ENCODE measurements at places on chromosomes 2 and 18.

- DNase-seq, result no peak
Measured at GRCh38 chr2:210971431-210971830, 415.0 kb downstream of the CPS1 start.

- no peak for DNase-seq
Measured at GRCh38 chr2:72023678-72024390, 123.8 kb downstream of the CYP26B1 start.

DNA sequence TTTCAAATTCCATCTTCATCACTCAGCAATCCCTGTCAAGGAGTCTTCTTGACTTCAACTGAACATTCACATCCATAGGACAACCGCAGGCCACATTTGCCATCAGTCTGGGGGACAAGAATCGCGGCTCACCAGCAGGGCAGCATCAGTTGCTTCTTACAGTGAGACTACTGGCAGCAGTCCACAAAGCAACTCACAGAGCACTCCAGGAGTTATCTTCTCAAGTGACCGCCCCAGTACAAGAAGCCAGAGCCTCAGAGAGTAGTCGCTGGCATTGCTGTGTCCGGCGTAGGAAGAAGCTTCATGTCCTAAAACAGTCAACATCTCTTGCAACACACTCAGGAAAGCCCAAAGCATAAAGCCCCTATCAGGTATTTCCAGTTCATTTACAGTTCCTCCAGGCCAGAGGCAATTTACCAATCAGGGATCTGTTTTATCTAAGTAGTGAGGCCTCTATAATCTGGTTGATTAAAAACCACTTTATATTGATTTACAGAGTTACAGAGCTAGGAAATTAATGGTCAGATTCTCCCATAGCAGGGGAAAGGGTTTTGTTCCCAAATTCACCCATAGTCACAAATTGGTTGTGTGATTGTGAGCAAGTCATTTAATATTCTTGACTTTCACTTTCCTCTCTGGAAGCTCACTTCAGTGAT lies 177.3 kb downstream of the NBAS start:
- DNase-seq, result no peak

- no peak for DNase-seq
Measured at GRCh38 chr18:29181151-29181901, 1004.4 kb upstream of the CDH2 start.

GRCh38 chr18:65409261-65409660 lies 341.6 kb upstream of the CDH7 start:
- DNase-seq, result no peak

GRCh38 chr2:116109471-116109870 lies 1667.0 kb downstream of the DPP10 start:
- no peak for DNase-seq

- peak; percentile 42 for DNase-seq
Measured at GRCh38 chr2:33069894-33070651, 123.3 kb downstream of the LTBP1 start.

GRCh38 chr2:207960090-207960489 lies 65.2 kb downstream of the PLEKHM3 start:
- DNase-seq, result no peak

- DNase-seq, result no peak
Measured at GRCh38 chr2:53455094-53455493, 312.5 kb upstream of the CHAC2 start.

GRCh38 chr2:220452561-220452960 lies 825.1 kb downstream of the SLC4A3 start:
- DNase-seq, result no peak

GRCh38 chr2:113116100-113116958 lies 11.1 kb upstream of the IL1RN start:
- no peak for DNase-seq

DNA sequence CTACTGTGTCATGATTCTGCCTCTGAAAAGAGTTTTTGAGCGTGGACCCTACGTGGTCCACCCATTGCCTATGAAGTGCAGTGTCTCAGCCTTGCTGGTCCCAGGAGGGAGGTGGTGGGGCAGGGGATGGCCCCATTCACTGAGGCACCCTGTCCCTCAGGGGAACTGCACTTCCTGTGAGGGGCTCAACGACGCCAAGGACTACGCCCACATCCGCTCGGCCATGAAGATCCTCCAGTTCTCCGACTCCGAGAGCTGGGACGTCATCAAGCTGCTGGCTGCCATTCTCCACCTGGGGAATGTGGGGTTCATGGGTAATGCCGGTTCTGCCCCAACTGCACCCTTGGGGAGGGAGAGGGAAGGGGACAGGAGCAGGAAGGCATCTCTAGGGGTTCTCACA lies 42.5 kb downstream of the MYO7B start:
- no peak for DNase-seq

DNA sequence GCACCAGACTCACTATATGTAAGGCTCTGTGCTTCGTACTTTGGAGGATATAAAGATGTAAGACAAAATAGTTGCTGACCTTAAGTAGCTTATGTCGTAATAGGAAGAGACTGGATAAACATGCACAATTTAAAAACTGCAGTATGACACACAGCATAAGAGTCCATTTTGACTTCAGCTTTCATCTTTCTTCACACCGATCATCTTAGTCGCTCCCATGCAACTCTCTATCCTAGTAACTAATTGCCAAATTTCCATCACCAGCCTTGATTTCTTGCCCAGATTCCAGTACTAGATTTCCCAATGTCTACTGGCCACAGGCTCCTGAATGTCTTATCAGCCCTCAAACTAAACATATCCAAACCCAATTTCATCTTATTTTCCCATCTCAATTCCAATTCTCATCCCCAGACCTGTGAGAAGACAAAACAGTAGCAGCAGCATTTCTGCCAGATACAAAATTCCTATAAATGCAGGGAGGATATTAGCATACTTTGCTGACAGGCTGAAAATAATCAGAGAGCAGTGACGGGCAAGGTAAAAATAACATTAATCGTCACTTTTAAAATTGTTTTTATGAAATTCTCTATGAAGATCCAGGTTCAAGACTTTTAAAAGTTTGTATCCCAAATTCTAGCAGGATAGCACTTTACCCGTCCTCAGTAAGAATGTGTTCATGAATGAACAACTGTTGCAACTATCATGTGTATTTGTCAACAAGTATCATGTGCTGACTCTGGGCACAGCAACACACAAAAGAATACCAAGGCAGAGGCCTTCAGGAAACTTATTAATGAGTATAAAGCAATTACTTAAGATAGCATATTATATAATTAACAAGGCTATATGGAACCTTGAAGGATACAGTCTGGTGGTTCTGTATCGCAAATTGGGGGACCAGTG lies 42.2 kb downstream of the KIDINS220 start:
- DNase-seq, result no peak

DNA sequence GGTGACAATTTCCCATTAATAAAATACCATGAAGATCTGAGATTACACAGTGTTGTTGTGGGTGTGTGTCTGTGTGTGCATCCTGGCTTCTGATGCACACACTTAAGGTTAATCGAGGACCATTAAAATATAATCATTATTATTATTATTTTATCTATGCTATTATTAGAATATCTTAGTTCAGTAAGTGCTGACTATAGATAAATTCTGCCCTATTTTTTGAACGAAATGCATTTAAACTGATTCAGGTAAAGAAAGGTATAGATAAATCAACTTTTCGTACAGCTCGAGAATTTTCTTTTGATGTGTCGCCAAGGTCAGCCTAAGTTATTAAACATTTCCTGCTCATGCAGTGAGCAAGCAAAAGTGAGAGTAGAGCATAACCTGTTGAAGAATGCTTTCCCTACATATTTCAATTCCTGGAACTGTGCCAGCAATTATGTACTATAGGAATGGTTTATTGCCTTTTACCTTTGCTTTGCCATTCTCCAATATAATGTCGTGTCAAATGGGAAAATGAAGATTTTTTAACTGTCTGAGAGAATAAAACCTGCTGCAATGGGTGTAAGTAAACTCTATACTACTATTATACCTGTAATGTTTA lies 25.8 kb downstream of the KCNJ3 start:
- no peak for DNase-seq

- DNase-seq, result no peak
Measured at GRCh38 chr2:219049282-219049681, 8.0 kb upstream of the CFAP65 start.

DNA sequence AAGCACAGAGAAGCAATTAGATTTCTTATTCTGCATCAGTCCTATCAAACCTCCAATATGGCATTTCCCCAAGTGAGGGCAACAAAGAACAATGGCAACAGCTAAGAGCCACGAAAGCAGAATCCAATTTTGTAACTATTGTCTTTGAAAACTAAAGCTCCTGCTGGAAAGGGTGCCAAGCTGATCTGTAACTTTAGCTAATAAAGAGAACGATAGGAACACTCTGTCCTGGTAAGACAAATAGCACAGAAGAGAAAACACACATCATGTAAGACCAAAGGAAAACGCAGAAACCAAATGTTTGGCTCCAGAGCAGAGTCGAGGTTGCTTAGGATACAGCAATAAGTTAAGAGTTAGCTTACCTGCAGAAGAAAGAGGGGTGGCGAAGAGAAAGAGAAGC lies 160.5 kb downstream of the STK39 start:
- DNase-seq, result no peak

DNA sequence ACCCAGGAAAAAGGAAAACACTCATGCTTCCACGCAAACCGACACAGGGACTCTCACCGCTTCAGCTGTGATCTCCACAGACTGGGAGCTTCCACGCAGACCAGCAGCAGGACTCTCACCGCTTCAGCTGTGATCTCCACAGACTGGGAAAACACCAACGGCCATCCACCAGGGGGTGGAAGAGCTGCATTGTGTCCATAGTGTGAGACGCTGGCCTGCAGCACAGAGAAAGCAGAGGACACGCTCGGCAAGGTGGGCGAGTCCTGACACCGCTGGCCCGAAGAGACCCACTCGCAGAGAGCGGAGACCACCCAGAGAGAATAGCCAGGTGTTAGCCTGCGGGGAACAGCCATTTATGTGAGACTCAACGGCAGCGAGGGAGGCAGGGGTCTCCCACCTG lies 42.5 kb upstream of the NFATC1 start:
- no peak for DNase-seq

GRCh38 chr2:19187323-19188020 lies 171.0 kb downstream of the OSR1 start:
- DNase-seq, result no peak

- no peak for DNase-seq
Measured at GRCh38 chr2:102310964-102311640, at the start of gene IL1RL1. Gene IL1RL1, plus strand, starts transcription at chr2:102311563. Its CDS starts 26,702 bp downstream, at chr2:102338265.

GRCh38 chr2:231132129-231132528 lies 7.3 kb upstream of the HTR2B start:
- no peak for DNase-seq

Measured in stimulated activated CD4-positive, alpha-beta T cell treated with anti-CD3 and anti-CD28 coated beads, Interleukin-4, amount 100 ng/mL, for 24 hours (primary cell).